Naive thymus-derived CD8-positive, alpha-beta T cell (primary cell): ENCODE measurements at places on chromosomes 7 and 10. TPM values are rescaled to one million over a fixed set of nuclear protein-coding genes. Genes with fewer than 3 reads are reported as not detected.

Gene IKZF1
- total RNA-seq: 416 TPM

DNA sequence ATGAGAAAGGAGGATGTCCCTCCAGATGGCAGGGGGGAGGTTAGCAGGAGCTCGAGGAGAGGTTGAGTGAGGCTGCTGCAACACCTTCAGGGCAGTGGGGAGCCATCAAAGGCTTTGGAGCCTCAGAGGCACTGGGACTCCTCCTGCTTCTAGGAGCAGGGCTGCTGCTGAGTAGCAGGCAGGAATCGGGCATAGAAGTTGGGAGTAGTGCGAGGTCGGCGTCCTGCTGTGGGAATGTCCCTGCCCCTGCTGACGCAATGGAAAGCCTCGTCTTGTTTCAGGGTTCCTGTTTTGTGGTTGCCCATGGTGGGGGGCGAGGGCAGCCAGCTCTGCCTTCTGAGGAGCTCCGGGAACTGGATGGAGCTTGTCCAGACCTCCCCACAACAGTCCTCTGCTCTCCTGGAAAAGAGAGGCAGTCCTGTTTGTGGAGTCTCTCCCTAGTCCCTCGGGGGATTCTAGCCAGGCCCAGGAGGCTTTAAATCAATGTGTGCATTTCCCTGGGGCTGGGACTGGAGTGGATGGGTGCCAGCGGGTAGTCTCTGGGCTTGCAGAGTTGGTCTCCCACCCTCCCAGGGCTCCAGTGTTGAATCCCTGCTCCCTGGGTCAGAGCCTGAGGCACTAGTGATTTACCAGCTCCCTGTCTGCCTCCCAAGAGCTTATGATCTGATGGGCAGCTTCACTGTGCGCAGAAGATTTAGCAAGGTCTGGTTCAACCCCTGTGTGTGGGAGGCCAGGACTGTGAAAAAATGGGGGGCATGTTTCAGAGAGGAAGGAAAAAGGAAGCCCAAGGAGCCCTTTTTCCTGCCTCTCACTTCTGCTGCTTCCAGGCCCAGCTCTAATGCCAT is 98.7 kb upstream of the PPIF start:
- no peaks in the 10 kb centered on the region for H3K36me3 ChIP-seq
- H3K4me3 ChIP-seq: no peak overlapping the region
- H3K27me3 ChIP-seq: no peaks in the 10 kb centered on the region
- H3K27ac ChIP-seq: peak overlapping the region; percentile 68
- H3K4me1 ChIP-seq: peaks cover 44% of the 10 kb centered on the region
- DNase-seq: no peak

GRCh38 chr10:576130-576465 is 113.4 kb downstream of the DIP2C start:
- H3K27me3 ChIP-seq: peaks cover 40% of the 10 kb centered on the region
- DNase-seq: no peak
- H3K4me3 ChIP-seq: no peak overlapping the region
- no peaks in the 10 kb centered on the region for H3K36me3 ChIP-seq

DNA sequence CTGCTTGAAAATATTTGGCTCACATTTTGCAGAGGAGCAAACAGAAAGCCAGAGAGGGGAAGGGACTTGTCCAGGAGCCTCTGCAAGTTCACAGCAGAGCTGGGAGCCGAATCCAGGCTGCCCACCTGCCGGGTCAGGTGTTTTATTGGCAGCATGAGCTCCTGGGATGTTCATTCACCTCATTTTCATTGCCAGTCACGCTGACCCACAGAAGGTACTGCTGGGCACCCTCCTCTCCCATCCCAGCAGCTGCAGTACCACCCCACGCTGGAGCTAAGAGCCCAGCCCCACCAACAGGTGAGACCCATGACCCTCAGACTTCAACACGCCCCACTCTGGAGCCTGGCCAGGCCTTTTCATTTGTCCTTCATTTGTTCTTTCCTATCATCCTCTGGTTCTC is 102.7 kb downstream of the GRID1 start:
- no peak overlapping the region for H3K4me3 ChIP-seq
- H3K36me3 ChIP-seq: no peaks in the 10 kb centered on the region
- H3K4me1 ChIP-seq: no peaks in the 10 kb centered on the region
- no peak for DNase-seq
- H3K27ac ChIP-seq: no peak overlapping the region
- peaks cover 52% of the 10 kb centered on the region for H3K27me3 ChIP-seq

DNA sequence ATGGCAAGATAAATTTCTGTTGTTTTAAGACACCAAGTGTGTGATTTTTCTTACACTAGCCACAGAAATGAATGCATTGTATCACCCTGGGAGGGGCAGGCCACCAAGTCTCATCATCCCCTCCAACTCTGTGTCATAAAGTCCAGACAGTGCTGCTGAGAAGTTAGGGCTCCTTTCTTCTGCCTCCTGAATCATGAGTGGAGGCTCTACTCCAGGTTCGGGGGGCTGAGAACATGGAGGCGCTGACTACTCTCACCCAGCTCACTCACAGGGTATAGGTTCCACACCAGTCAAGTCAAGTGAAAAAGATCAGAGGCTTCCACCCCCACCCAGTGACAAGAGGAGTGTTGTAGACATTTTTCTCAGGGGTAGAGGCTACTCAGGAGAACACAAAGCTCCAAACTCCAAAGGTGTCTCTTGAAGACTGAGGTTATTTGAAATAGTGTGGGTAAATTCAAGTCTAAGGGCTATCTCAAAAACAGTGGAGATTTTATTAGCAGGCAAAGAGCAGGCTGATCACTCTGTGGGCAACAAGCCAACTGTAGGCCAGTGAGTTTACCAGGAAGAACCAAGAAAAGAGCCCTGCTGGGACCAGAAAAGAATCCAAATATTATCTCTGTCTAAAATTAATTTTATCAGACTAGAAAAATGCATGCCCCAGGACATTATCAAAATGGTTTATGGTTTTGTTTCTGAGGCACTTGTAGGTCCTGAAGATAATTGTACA is 118.6 kb upstream of the RET start:
- no peaks in the 10 kb centered on the region for H3K27me3 ChIP-seq
- H3K36me3 ChIP-seq: no peaks in the 10 kb centered on the region
- DNase-seq: no peak
- H3K27ac ChIP-seq: no peak overlapping the region
- H3K4me3 ChIP-seq: no peak overlapping the region
- H3K4me1 ChIP-seq: no peaks in the 10 kb centered on the region

- H3K4me1 ChIP-seq: peaks cover 3% of the 10 kb centered on the region
- no peak overlapping the region for H3K4me3 ChIP-seq
- H3K27ac ChIP-seq: no peak overlapping the region
- H3K27me3 ChIP-seq: no peaks in the 10 kb centered on the region
- peaks cover 19% of the 10 kb centered on the region for H3K36me3 ChIP-seq
Observed at GRCh38 chr7:131436384-131436783, 108.7 kb downstream of the MKLN1 start.

DNA sequence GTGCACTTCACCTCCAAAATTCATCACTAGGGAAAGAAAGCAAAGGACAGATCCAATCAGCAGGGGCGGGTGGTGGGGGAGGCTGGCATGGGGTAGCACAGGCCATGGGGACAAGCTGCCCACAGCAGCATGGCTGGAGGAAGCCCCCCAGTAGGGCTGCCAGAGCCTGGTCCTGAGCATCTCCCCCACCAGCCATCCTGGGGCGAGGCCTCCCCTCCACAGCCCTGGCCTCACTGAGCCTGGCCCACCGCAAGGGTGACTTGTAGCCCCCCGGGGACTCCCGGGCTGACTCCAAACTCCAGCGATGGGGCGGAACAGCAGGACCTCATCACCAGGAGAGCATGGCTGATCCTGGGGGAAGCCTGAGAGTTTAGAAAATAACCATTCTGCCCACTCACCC is 92.4 kb upstream of the TCERG1L start:
- DNase-seq: no peak
- no peaks in the 10 kb centered on the region for H3K36me3 ChIP-seq
- no peak overlapping the region for H3K27ac ChIP-seq
- peaks cover 4% of the 10 kb centered on the region for H3K27me3 ChIP-seq
- no peak overlapping the region for H3K4me3 ChIP-seq
- H3K4me1 ChIP-seq: no peaks in the 10 kb centered on the region
